Suprapubic skin (tissue), 4 donors: ENCODE measurements at places on chromosomes 12 and 14. TPM values are rescaled to one million over a fixed set of nuclear protein-coding genes. Genes with fewer than 3 reads are reported as not detected.

Gene ALX1
- 2.0 TPM for total RNA-seq

Gene EML5
- 3.3 TPM for total RNA-seq

Gene CMA1
- not detected for total RNA-seq

Gene PRB2
- total RNA-seq = not detected

Gene PTPN6
- 42.0 TPM for total RNA-seq

Gene CLEC1A
- 2.1 TPM for total RNA-seq

Gene B4GALNT1
- 0.48 TPM for total RNA-seq

Gene LAG3
- not detected for total RNA-seq

Gene BIN2
- total RNA-seq = 1.9 TPM

Gene PDZRN4
- 4.0 TPM for total RNA-seq

Gene BRI3BP
- total RNA-seq = 19.7 TPM

Gene GPRC5A
- total RNA-seq = 6.6 TPM

Gene SSPN
- total RNA-seq = 13.3 TPM

Gene CYP27B1
- total RNA-seq = 1.2 TPM

Gene RNASE4
- total RNA-seq = 71.9 TPM

Gene LRIG3
- total RNA-seq = 102 TPM

Gene AVPR1A
- 5.2 TPM for total RNA-seq

Gene KLRF2
- not detected for total RNA-seq

Gene COX6A1
- 569 TPM for total RNA-seq

Gene RAB15
- total RNA-seq = 17.0 TPM

Gene PLCZ1
- total RNA-seq = not detected

Gene PLEKHH1
- total RNA-seq = 75.6 TPM

Gene RND1
- 0.65 TPM for total RNA-seq

Gene CD27
- not detected for total RNA-seq

Gene MMP19
- total RNA-seq = 4.2 TPM

Gene SRGAP1
- total RNA-seq = 10.9 TPM

Gene SLC6A12
- not detected for total RNA-seq

Gene KRT72
- total RNA-seq = 9.9 TPM

Gene KRT1
- total RNA-seq = 5,600 TPM

Gene SLC4A8
- not detected for total RNA-seq

Gene CMTM5
- total RNA-seq = not detected

Gene TAS2R31
- total RNA-seq = 8.3 TPM

Gene FANCM
- 5.7 TPM for total RNA-seq

Gene SUSD6
- 53.4 TPM for total RNA-seq

Gene AQP2
- total RNA-seq = not detected

Gene ETV6
- total RNA-seq = 41.4 TPM

Gene EIF2S3B
- total RNA-seq = 0.48 TPM

Gene PLEKHD1
- total RNA-seq = 1.2 TPM

Gene C3AR1
- 1.5 TPM for total RNA-seq

Gene FSCB
- total RNA-seq = not detected

Gene KCNH3
- total RNA-seq = 0.59 TPM

Gene KSR2
- total RNA-seq = 0.39 TPM

Gene FBRSL1
- total RNA-seq = 26.0 TPM

Gene DNAI7
- total RNA-seq = 3.0 TPM

Gene PLBD2
- 22.2 TPM for total RNA-seq

Gene ST8SIA1
- total RNA-seq = 18.0 TPM

Gene CLEC2D
- total RNA-seq = 5.4 TPM

Gene INHBE
- not detected for total RNA-seq

Gene C12orf50
- not detected for total RNA-seq

Gene ASCL1
- total RNA-seq = not detected

Gene ANO2
- 1.3 TPM for total RNA-seq

Gene CLEC6A
- not detected for total RNA-seq

Gene THAP2
- 3.5 TPM for total RNA-seq

Gene MYL2
- total RNA-seq = not detected

Gene MFAP5
- total RNA-seq = 21.2 TPM
